ENCODE measurements at places on chromosomes 5 and 9. TPM values are rescaled to one million over a fixed set of nuclear protein-coding genes. Genes with fewer than 3 reads are reported as not detected.
A peak's percentile ranks its signal among the peaks of the same experiment; 100 is the strongest.

The CTXN3 gene
- 0.09 TPM for total RNA-seq

The CCL27 gene
- total RNA-seq, result 0.67 TPM

The SLC34A1 gene
- total RNA-seq, result not detected

DNA sequence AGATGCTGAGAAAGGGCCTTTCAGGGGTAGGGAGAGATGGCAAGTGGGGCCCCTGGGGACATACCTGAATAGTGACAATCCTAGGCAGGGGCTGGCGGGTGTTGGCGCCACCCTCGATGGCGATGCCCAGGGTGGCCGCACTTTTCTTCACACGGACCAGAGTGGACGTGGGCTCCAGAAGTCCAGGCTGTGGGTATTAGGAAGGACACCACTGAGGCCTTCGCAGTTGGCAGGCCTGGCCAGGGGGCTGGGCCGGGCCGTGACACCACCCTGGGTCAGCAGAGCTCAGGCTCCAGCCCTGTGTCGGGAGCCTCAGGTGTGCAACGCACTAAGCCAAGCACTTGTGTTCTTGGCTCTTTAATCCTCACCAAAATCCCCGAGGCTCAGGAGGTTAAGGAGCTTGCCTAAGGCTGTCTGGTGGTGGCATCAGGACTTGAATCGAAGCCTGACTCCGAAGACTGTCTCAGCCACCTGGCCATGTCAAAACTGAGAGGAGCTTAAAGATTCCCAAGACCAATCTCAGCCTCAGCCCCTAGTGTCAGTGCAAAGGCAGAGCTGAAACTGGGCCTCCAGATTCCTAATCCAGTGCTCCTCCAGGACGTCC, 15.5 kb upstream of the AKNA start:
- H3K4me3 ChIP-seq, result no peak overlapping the region
- no peaks in the 10 kb centered on the region for H3K4me1 ChIP-seq
- DNase-seq, result no peak
- no peak overlapping the region for H3K27ac ChIP-seq
- H3K27me3 ChIP-seq, result no peaks in the 10 kb centered on the region

GRCh38 chr5:173202266-173202875, 32.6 kb downstream of the NKX2-5 start:
- H3K4me1 ChIP-seq, result peaks cover 5% of the 10 kb centered on the region
- H3K27me3 ChIP-seq, result peaks cover 40% of the 10 kb centered on the region
- no peaks in the 10 kb centered on the region for H3K36me3 ChIP-seq
- DNase-seq, result peak; percentile 16

- no peak overlapping the region for H3K4me3 ChIP-seq
- H3K27ac ChIP-seq, result no peak overlapping the region
- H3K36me3 ChIP-seq, result no peaks in the 10 kb centered on the region
- no peak for DNase-seq
Measured at GRCh38 chr5:427415-428087, 15.4 kb upstream of the EXOC3 start.

DNA sequence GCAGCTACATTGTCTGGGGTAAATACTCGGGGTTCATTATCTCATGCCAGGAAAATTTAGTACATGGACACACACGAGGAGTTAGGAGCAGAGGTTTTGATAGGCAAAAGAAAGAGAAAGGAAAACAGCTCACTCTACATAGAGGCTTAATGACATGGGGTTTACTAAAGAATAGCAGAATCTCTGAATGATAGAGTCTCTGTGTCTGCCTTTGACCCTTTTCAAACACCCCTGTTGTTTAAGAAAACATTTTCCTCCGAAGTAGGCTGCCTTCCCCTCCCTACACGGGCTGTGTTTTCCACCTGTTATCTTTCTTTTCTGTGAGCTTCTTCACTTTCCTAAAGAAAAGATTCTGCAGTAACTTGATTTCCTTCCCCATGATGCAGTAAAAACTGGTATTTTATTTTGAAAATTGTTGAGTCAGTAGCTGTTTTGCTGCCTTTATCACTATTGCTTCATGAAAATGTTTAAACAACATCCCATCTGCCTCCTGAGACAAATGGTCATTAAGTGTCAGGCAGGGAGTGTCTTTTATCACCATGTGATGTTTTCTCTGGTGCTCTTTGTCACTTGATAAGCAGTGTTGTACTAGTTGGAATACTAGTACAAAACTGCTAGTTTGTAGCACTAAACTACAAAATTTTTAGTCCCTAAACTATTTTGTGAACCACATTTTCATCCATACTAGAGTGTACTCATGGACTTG, 76.6 kb downstream of the PPIC start:
- H3K4me3 ChIP-seq, result no peak overlapping the region
- no peak for DNase-seq
- no peaks in the 10 kb centered on the region for H3K36me3 ChIP-seq
- H3K27ac ChIP-seq, result no peak overlapping the region

GRCh38 chr9:120970244-120970643, 43.6 kb upstream of the TRAF1 start:
- H3K27ac ChIP-seq, result no peak overlapping the region
- H3K4me1 ChIP-seq, result peaks cover 21% of the 10 kb centered on the region
- H3K4me3 ChIP-seq, result no peak overlapping the region
- no peaks in the 10 kb centered on the region for H3K27me3 ChIP-seq

DNA sequence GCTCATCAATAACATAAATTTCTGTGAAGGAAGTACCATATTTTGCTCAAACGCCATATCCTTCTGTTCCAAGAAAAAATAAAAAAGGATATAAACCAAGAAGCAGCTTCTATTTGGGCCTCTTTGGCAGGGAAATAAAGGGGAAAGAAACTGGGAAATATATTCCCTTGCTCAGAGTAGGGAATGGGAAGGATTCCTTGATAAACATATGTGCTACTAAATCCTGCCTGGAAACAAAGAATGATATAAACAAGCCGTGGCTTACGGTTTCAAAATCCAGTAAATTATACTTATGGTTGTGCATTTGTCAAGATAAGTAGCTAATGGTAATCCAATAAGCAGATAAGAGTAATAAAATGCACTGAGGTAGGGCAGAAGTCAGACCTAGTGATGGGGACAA, 481.6 kb downstream of the NTRK2 start:
- H3K36me3 ChIP-seq, result no peaks in the 10 kb centered on the region
- no peaks in the 10 kb centered on the region for H3K4me1 ChIP-seq
- H3K27me3 ChIP-seq, result no peaks in the 10 kb centered on the region
- no peak overlapping the region for H3K27ac ChIP-seq
- no peak overlapping the region for H3K4me3 ChIP-seq
- no peak for DNase-seq

All from neural progenitor cell (in vitro differentiated cells).